ENCODE measurements at places on chromosomes 5 and 9. TPM values are rescaled to one million over a fixed set of nuclear protein-coding genes. Genes with fewer than 3 reads are reported as not detected.

Gene DDX4
- not detected for total RNA-seq

GRCh38 chr5:1950708-1951103 lies 68.0 kb upstream of the IRX4 start:
- no peak for DNase-seq

Gene FBP1
- total RNA-seq, result not detected

- peak; percentile 54 for DNase-seq
Measured at GRCh38 chr9:69936427-69936826, 107.2 kb upstream of the MAMDC2 start.

Gene SGCD
- 5.7 TPM for total RNA-seq

All from RPMI7951 (cell line).